Activated naive CD4-positive, alpha-beta T cell (primary cell): ENCODE measurements at places on chromosomes 3 and 15.
A peak's percentile ranks its signal among the peaks of the same experiment; 100 is the strongest.

- DNase-seq = no peak
Observed at GRCh38 chr15:36449084-36449661, 130.3 kb upstream of the CDIN1 start.

DNA sequence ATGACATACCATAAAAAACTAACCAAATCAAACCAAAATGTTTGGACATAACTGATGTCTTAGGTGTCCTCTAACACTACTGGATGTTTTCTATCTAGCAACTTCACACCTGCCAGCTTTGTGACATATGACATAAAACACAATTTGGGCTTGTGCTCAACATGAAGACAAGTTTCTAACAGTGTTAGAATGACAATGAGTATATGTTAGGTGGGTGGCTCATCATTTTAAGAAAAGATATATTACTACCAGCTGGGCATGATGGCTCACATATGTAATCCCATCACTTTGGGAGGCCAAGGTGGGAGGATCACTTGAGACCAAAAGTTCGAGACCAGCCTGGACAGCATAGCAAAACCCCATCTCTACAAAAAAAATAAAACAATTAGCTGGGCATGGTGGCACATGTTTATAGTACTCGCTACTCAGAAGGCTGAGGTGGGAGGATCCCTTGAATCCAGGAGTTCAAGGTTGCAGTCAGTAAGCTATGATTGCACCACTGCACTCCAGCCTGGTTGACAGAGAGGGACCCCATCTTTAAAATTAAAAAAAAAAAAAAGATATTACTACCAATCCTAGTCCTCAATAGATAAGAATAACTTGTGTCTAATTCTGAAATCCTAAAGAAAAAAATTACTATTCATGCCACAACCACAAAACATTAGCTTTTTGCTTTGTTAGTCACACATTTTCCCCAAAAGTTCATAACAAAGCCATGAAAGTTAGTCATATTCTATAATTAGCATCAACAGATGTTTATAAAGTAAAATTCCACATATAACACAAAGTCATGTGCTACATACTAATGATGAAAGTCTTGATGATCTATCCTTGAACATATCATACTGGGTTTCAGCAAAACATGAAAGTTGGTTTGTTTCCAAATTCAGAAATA lies 59.9 kb downstream of the LRRFIP2 start:
- DNase-seq = no peak

- peak; percentile 47 for DNase-seq
Observed at GRCh38 chr3:23999012-23999641, 54.0 kb downstream of the NR1D2 start.

GRCh38 chr3:188712248-188712924 lies 459.4 kb upstream of the TPRG1 start:
- DNase-seq = no peak

- DNase-seq = no peak
Observed at GRCh38 chr15:25242166-25242879, 196.5 kb downstream of the UBE3A start.

GRCh38 chr15:48090115-48090514 lies 30.7 kb upstream of the SLC24A5 start:
- no peak for DNase-seq

DNA sequence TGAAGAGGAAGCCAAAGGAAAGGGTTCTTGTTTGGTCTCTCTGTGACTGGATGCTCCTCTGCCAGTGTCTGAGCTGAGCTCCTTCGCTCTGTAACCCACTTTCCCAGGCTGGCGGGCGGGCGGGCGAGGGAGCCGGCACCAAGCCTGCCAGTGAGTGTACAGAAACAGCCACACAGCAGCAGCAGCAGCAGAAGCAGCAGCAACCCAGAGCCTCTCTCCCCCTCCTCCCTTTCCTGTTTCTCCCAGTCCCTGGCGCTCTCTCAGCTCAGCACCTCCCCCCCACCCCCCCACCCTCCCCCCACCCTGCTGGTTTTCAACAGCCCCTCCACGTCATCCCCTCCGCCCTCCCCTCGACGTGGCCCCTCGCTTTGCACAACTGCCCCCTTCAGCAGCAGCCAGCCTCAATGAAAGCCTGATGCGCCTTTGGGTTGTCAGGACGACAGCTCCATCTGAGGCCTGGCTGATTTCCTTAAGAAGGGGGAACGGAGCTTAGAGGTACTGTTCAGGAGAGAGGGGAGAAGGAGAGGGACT lies at the start of gene LSAMP:
LSAMP (minus strand) TSS at position 177 of the 531 bp plus-strand sequence.
- no peak for DNase-seq

- no peak for DNase-seq
Observed at GRCh38 chr3:117444175-117444574, 734.6 kb downstream of the TUSC7 start.

- no peak for DNase-seq
Observed at GRCh38 chr15:99105514-99106341, 848 bp downstream of the SYNM start.

- no peak for DNase-seq
Observed at GRCh38 chr15:66025972-66026371, 156.7 kb downstream of the RAB11A start.

- DNase-seq = no peak
Observed at GRCh38 chr3:55531321-55531720, 44.2 kb upstream of the WNT5A start.

- no peak for DNase-seq
Observed at GRCh38 chr3:15527031-15527459, 5.5 kb upstream of the COLQ start.

GRCh38 chr3:68057637-68058320 lies 403.4 kb upstream of the SUCLG2 start:
- peak; percentile 22 for DNase-seq

- DNase-seq = no peak
Observed at GRCh38 chr3:114848643-114849350, 298.3 kb downstream of the ZBTB20 start.

- no peak for DNase-seq
Observed at GRCh38 chr3:69999140-70000027, at the start of gene SAMMSON. SAMMSON (plus strand) TSS chr3:69999733.

- DNase-seq = no peak
Observed at GRCh38 chr15:75840659-75841058, 2.6 kb upstream of the UBE2Q2 start.

GRCh38 chr3:55189359-55189801 lies 261.5 kb upstream of the LRTM1 start:
- no peak for DNase-seq

DNA sequence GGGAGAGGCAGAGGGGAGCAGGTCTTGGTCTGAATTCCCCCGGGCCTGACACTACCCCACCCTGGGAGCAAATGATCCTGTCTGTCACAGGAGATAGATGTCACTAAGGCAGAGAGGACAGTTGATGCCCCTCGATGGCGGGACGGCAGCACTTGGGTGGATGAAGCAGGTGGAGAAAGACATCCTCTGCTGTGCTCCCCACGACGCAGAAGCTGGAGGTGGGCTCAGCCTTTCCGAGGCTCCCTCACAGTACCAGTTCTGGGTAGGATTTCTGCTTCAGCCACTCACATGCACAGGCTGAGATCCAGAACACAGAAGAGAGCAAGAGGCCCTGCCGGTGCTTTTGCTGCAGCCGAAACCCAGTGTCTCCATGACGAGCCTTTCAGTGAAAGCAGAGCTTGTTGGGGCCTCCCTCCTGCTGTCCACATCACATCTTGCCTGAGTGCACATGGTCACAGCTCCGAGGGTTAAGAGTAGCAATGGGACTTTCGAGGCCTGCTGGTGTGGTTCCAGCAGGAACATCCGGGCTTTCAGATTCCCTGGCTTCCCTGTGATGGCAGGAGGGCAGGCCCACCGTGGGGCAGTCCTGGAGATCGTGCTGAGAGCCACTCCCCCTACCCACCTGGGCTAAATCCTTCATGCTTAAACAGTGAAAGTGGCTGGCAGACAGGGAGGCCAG lies 107.3 kb upstream of the PRR20G start:
- no peak for DNase-seq

GRCh38 chr3:138803006-138803653 lies 31.6 kb downstream of the PIK3CB start:
- DNase-seq = no peak

- no peak for DNase-seq
Observed at GRCh38 chr3:134652409-134652831, 1.6 kb upstream of the KY start.

- no peak for DNase-seq
Observed at GRCh38 chr15:79322945-79323344, 12.0 kb downstream of the TMED3 start.

DNA sequence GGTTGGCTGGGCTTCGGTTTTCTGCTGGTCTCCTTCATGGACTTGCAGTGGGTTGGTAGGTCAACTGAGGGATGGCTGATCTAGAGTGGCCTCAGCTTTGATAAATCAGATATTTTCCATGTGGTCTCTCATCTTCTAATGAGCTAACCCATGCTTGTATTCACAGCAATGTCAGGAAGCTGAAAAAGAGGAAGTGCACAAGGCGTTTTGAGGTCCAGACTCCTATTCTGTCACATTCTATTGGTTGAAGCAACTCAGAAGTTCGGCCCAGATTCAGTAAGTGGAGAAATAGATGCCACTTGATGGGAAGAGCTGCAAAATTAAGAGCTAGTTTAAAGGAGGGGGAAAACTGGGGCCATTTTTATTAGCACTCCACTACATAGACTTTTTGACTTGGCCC lies 361.2 kb downstream of the DIPK2A start:
- DNase-seq = no peak

DNA sequence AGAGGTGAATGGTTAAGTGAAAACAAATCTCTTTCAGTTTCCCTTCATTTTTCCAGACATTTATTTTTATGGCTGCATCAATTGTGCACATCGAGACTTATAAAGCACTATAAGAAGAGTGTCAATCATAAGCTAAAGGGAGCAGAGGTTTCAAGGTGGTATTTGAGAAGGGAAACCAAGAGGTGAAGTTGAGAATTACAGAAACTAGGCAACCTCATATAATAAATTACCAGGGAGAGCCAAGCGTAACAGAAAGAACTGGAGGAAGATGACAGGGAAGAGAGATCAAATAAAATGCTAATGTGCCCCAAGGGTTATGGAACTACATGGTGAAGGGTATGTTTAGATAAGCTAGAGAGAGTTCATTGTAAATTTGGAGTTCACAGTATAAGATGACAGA lies 6.3 kb upstream of the CCDC54 start:
- no peak for DNase-seq

DNA sequence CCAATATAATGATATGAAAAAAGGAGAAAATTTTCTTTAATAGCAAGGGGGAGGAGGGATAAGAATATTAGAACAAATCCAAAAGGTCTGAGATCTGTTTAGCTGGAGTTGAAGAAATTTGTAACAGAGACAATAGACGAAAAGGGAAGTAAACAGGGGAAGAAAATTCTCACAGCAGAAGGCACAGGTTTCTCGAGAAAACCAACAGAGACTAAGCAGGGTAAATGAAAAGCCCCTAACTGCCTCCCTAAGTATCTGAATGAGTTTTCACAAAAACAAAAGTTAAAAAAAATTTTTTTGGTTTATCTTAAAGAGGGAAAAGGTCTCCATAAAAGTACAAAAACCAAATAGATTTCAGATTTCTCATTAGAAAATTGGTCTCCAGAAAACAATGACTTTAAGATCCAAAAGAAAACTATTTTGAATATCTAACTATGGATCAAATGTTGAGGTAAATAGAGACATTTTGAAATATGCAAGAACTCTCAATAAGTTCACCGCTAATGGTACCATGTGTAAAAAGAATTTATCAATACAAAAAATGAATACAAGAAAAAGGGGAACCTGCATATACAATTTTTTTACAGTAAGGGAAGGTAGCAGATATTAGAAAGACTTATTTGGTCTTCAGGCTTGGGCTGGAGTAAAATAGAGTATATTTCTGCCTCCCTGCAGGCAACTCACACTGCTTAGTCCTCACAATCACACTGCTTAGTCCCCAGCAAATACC lies 23.9 kb upstream of the NEK10 start:
- DNase-seq = no peak

DNA sequence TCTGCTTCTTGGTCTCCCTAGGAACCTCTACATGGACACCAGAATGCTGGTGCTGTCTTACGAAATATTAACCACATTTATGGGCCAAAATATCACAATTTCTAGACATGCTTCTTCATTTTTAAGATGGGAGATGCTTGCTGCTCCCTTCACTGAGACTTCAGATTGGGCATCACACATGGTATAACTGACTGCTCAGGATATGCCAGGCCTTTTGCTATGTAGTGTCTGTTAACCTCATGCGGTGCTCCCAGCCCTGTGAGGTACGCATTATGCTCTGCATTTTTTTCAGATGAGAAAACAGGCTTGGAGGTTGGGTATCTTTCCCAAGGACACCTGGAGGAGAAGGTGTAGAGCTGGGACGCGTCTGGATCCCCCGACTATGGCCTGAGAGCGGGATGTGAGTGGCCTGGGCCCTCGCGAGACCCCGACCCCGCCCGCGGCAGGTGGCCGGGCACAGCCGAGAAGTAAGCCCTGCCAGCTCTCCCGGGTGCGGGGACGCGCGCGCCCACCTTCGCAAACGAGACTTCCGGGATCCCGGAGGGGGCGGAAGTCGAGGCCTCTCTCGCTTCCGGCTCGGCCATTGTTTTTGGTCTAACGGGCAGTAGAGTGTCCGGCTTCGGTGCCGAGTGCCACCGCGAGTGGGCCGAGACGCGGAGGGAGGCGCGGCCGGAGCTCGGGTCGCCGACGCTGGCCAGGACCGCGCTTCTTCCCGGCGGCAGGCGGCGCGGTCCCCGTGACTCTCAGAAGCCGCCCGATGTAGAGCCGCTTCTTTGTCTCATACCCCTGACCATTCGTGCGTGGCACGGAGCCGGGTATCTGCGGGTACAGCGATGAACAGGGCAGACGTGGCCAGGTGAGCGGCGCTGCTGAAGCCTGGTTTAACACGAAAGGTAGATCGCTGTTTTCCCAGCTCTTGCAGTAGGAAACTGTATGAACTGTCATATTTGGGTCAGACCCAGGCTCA lies at the start of gene ZKSCAN7:
ZKSCAN7 (plus strand) TSS at position 568 of the 967 bp plus-strand sequence. CDS start 1,855 bp downstream, outside the sequence.
- peak; percentile 10 for DNase-seq

GRCh38 chr15:100055821-100056220 lies 286.0 kb downstream of the ADAMTS17 start:
- no peak for DNase-seq

- DNase-seq = no peak
Observed at GRCh38 chr3:63624941-63625560, 27.4 kb upstream of the SNTN start.

GRCh38 chr15:48627260-48627940 lies 18.1 kb downstream of the FBN1 start:
- DNase-seq = no peak

DNA sequence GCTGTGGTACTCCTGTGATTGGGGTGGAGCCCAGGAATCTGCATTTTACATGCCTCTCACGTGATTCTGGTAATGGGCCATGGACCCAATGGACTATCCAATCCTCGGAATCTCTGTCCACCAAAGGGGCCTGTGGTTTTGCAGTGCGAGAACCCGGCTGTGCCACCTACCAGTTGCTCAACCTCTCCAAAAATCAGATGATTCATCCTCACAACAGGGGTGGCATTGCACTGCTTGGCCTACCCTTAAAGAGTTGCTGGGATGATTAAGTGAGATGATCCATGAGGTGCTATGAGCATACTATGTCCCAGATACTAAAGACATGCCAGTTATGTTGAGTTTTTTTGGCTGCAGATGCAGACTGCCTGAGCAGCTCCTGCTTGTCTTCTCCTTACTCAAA lies 5.1 kb downstream of the ANP32A start:
- no peak for DNase-seq
